ENCODE measurements at places on chromosomes 5 and 9.

DNA sequence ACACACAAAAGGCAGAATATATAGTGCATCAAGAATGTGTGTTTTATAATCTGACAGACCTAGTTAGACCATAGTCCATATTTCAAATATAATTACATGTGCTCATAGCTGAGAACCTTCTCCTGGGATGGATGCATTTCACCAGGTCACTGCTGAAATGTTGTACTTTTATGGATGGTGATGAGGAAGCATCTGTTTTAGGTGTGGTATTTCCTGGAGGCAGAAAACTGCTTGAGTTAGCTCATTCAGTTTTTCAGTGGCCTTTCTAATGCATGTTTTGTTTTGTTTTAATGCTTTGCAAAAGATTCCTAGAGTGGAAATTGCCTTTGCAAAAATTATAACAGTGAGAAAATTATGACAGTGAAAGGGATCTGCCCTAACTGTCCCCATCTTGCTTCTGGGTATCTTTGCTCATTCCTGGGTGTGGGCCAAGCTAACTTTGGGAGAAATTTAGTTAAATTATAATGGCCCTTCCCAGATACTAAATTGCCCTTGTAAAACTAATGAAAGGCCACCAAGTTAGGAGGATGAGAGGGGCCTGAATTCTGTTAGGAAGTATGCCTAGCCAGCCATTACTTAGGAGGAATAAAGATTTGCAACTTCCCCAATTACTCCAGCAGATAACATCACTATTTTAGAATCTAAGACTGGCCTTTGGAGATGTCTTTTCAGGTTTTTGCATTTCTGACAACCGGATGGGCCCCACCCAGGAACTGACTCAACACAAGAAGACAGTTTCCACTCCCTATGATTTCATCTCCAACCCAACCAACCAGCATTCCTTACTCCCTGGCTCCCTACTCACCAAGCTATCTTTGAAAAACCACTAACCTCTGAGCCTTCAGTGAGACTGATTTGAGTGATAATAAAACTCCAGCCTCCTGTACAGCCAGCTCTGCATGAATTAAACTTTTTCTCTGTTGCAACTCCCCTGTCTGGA lies 7.0 kb upstream of the IL12B start:
- peak; percentile 55 for DNase-seq

GRCh38 chr5:5644249-5644648 lies 221.8 kb downstream of the ICE1 start:
- DNase-seq = no peak

- no peak for DNase-seq
Observed at GRCh38 chr5:124823380-124823779, 76.9 kb upstream of the ZNF608 start.

DNA sequence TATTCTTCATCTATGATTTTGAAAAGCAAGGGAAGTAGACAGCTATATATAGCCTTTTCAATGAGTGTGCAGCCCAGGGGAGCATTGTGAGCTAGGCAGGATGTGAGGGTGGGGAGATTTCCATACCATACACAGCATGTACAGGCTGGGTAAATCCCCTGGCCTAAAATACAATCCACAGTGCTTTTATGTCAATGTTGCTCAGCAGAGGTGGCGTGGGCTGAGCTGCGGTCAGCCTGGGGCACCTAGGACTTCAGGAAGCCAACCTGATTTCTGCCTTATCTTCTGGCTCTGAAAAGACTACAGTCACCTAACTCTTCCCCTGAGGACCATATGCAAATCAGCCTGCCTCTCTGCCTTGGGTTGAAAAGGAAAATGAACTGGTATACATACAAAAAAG lies 6.3 kb upstream of the GARIN3 start:
- DNase-seq = no peak

DNA sequence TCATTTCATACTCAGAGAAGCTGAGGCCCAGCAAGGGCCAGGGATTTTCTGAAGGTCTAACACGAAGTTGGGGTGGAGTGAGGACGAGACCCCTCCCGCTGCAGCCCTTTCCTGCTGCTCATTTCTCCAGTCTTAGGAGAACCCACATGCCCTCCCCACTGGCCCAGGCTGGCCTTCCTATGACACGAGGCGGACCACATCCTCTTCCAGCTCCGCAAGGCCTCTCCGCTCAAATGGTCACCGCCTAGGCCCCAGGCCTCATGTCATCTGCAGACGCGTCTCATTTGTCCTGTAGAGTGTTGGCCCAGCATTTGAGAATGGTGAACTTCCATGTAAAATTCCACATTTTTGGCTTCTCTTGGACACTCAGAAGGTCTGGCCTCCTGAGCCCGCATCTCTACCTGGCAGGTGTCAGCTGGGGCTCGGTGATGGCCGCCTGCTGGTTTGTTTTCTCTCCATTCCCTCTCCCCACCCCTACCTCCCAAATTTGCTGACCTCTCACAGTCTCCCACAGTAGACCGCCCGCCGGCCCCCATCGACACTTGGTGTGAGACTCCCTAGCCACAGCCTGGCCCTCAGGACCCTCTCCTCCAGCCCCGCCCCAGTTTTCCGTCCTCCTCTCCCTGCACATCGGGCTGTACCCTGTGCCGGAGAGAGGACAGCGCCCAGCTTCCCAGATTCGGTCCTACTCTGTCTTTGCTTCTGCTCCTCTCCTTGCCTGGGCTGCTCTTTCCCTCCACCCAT lies 51.7 kb downstream of the ERGIC1 start:
- DNase-seq = no peak

DNA sequence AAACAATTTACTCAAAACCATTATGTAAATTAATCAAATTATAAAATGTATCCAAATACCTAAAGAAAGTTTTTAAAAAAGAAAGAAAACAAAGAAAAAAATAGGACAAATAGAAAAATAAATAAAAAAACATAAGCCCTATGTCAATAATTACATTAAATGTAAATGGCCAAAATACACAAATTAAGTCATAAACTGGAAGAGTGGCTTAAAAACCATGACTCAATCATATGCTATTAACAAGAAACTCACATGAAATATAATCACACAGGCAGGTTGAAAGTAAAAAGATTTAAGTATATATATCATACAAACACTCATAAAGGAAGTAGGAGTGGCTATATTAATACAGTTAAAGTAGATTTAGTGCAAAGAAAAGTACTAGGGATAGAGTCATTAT lies 95.3 kb downstream of the PRELID2 start:
- DNase-seq = no peak

DNA sequence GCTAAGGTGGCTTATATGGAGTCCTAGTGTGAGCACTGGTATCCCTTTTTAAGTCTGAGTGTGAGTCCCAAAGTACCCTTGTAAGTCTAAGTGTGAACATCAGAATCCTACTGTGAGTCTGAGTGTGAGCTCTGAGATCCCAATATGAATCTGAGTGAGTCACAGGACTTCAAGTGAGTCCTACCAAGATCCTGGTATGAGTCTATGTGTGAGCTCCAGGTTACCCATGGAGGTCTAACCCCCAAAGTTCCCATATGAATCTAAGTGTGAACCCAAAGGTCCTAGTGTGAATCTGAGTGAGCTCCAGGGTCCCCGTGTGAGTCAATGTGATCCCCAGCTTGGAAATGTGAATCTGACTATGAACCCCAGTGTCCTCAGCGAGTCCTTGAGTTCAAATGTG lies 2.3 kb downstream of the CNTFR start:
- no peak for DNase-seq

DNA sequence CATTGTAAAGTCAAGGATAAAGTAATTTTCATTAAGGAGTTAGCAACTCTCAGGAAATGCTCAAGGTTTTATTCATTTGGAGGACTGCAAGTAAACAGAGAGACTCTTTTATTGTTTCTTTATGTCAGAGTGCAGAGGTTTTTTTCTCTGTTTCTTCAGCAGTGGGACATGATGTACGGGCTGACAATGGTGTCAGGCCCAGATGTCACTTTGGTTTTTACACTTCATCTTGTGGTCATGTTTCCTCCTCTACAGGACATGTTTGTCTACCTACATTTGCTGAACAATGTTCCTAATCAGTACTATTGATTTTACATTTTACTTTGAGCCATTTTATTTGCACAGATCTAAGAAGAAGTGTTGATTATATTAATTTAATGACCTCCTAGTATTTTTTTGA lies 72.8 kb upstream of the PARP8 start:
- DNase-seq = no peak

GRCh38 chr5:36985387-36985786 lies 108.8 kb downstream of the NIPBL start:
- no peak for DNase-seq

DNA sequence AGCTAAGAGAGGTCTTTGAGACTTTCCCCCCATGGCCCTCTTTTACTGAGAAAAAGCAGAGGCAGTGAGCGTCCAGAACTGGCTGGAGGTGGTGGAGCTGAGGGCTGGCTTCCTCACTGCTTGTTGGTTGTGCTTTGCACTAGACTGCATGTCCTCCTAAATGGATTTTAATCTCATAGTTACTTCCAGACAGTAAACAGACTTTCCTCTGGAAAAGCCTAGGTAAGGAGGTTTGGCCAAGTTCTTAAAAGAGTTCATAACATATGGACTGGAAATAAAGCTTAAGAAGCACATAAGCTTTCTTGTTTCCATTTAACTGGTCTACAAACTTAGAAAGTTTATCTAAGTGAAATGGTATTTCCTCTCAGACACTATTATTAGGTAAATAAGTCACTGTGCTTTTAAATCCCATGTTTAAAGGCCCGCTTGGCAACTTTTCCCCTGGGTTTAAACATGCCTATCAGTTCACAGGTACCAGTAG lies 2.0 kb downstream of the ASPN start:
- DNase-seq = no peak

DNA sequence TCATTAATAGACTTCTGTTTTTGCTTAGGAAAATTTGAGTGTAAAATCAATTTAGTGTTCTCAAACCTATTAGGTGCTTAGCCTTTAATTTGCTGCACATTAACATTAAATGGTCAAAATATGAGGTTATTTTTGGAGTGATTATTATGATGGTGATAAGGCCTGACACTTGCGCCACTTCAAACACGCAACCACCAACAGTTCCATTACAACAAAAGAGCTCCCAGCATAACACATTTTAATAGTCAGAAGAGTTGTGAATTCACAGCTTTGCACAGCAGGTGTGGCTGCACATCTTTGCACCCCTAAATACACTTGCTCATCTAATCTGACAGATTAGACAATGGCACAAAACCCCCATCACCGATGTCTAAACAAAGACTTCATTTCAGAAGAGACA lies 940.7 kb downstream of the NR2F1-AS1 start:
- no peak for DNase-seq

Data from HL-60 (cell line).